Stimulated activated CD4-positive, alpha-beta T cell treated with anti-CD3 and anti-CD28 coated beads, Interleukin-12 subunit alpha, Interleukin-12 subunit beta, amount 100 ng/mL, for 24 hours (primary cell): ENCODE measurements at places on chromosomes 4 and X.

- DNase-seq: no peak
Observed at GRCh38 chrX:21973321-21974010, 33.0 kb downstream of the SMS start.

DNA sequence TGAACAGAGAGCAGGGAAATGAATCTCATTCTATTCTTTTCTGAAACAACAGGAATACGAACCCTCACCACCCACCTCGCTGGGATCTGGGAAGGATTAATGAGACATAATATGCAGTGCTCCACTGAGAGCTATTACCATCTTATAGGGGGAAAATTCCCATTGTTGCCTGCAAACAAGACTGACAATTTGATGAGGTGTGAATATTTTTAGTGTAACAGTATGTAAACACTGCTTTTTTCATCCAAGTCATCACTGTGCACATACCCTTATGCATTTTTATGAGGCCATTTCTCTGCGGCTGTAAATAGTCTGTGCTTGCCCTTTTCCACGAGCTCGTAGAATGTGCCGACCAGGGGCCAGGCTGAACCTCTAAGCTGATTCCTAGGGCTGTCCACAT lies 285.6 kb upstream of the CPEB2 start:
- no peak for DNase-seq

GRCh38 chrX:150324035-150324728 lies 38.9 kb upstream of the MAMLD1 start:
- DNase-seq: no peak

DNA sequence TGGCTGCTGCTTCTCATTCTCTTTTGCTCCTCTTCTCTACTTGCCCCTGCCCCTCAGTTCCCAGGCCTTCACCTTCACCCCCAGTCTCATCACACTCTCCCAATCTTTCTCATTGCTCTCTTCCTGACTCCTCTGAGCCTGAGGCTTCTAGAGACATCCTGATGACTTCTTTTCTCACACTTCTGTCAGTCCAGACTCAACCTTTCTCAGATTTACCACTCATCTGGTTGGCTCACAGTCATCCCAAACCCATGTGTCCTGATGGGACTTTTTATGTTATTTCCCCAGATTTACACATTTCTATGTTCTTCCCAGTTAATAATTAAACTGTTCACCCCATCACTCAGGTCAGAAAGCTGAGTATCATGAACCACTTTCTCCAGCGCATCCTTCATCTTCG lies 68.0 kb downstream of the TMA16 start:
- no peak for DNase-seq

DNA sequence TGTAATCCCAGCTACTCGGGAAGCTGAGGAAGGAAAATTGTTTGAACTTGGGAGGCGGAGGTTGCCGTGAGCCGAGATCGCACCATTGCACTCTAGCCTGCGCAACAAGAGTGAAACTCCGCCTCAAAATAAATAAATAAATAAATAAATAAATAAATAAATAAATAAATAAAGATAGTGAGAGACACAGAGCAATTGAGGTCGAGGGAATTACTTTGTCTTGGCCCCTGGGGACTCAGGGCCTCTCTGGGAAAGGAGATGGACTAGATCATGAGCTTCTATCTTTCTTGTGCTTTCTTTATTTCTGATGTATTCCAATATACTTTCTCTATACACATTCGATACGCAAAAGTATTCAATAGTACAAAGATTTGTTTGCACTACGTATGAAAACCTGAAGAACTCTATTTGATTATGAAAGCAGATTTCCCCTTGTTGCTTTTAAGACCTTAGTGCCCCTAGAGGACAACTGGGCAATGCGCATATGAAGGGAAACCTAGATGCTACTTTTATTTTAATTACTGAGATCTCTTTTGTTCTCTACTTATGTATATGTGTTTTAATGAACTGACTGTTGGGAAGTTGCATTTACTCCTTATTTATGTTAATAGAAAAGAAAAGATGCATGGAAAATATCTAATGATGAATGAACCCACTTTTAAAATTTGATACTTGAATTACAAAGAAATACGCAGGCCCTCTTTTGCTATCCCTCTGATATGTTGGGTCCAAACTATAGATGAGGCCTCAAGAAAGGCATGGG lies 12.8 kb upstream of the ELOVL6 start:
- no peak for DNase-seq

GRCh38 chr4:183403486-183403885 lies 41.0 kb upstream of the CDKN2AIP start:
- DNase-seq: no peak

- DNase-seq: no peak
Observed at GRCh38 chr4:55880652-55881280, 27.3 kb downstream of the EXOC1 start.

GRCh38 chrX:22652596-22652995 lies 347.2 kb upstream of the DDX53 start:
- no peak for DNase-seq
